ENCODE measurements at places on chromosomes 2 and 18. TPM values are rescaled to one million over a fixed set of nuclear protein-coding genes. Genes with fewer than 3 reads are reported as not detected.

DNA sequence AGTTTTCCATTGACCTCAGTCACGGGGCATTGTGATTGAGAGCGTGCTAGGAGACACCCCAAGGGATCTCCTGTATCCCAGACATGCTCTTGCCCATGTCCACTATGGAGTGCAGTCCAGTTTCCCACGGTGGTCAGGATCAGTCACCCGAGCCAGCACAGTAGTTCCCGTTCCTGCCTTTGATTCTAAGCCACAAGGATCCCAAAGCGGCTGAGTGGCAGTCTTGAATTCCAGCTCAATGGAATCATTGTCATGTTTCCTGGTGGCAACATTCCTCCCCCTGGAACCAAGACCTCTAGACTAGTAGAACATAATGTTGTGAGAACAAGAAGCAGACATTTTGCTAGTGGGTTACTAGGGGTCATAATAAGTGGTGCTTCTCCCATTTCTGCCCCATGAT, 154.3 kb downstream of the SEPTIN10 start:
- H3K4me3 ChIP-seq = no peak overlapping the region
- no peaks in the 10 kb centered on the region for H3K36me3 ChIP-seq

Gene BBS5
- 6.7 TPM for total RNA-seq

GRCh38 chr2:170500104-170500503, 215.0 kb upstream of the SP5 start:
- H3K27ac ChIP-seq = no peak overlapping the region
- DNase-seq = no peak
- peaks cover 30% of the 10 kb centered on the region for H3K4me1 ChIP-seq
- no peak overlapping the region for H3K4me3 ChIP-seq
- peaks cover 4% of the 10 kb centered on the region for H3K27me3 ChIP-seq

Gene KCNF1
- total RNA-seq = 0.20 TPM

Gene SMYD1
- total RNA-seq = 407 TPM

DNA sequence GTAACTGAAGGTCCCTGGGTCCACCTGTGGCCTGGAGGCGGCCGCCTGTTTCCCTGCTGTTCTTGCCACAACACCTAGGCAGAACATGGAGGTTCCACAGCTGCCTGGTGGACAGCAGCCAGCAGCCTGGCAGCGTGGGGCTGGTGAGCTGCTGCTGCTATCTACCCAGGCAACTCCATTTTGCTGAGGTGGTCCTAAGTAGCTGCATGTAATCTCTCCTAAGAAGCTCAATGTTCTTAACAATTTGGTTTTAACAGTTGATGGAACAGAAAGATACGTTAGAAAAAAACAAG, 66.7 kb downstream of the NDUFA10 start:
- H3K36me3 ChIP-seq = peaks cover 29% of the 10 kb centered on the region
- H3K27ac ChIP-seq = no peak overlapping the region
- H3K27me3 ChIP-seq = no peaks in the 10 kb centered on the region
- no peak for DNase-seq

- H3K27ac ChIP-seq = no peak overlapping the region
- H3K4me1 ChIP-seq = peaks cover 9% of the 10 kb centered on the region
- H3K27me3 ChIP-seq = peaks cover 13% of the 10 kb centered on the region
- H3K36me3 ChIP-seq = no peaks in the 10 kb centered on the region
These were observed 3.3 kb downstream of the ST6GAL2 start for GRCh38 chr2:106882673-106883072.

Gene TRIM43
- total RNA-seq = not detected

GRCh38 chr2:175049661-175050060, 44.5 kb upstream of the CHN1 start:
- H3K4me1 ChIP-seq = no peaks in the 10 kb centered on the region
- H3K27me3 ChIP-seq = no peaks in the 10 kb centered on the region
- H3K36me3 ChIP-seq = no peaks in the 10 kb centered on the region
- no peak for DNase-seq

Gene CHRNA1
- total RNA-seq = 0.75 TPM

GRCh38 chr2:21451403-21451802, 327.6 kb downstream of the TDRD15 start:
- DNase-seq = no peak
- no peaks in the 10 kb centered on the region for H3K4me1 ChIP-seq
- H3K4me3 ChIP-seq = no peak overlapping the region
- H3K27me3 ChIP-seq = no peaks in the 10 kb centered on the region
- no peak overlapping the region for H3K27ac ChIP-seq
- H3K36me3 ChIP-seq = no peaks in the 10 kb centered on the region

GRCh38 chr18:62939433-62939832, 224.1 kb downstream of the PHLPP1 start:
- no peaks in the 10 kb centered on the region for H3K4me1 ChIP-seq
- peaks cover 14% of the 10 kb centered on the region for H3K36me3 ChIP-seq
- H3K4me3 ChIP-seq = peak overlapping the region; percentile 5
- no peaks in the 10 kb centered on the region for H3K27me3 ChIP-seq

DNA sequence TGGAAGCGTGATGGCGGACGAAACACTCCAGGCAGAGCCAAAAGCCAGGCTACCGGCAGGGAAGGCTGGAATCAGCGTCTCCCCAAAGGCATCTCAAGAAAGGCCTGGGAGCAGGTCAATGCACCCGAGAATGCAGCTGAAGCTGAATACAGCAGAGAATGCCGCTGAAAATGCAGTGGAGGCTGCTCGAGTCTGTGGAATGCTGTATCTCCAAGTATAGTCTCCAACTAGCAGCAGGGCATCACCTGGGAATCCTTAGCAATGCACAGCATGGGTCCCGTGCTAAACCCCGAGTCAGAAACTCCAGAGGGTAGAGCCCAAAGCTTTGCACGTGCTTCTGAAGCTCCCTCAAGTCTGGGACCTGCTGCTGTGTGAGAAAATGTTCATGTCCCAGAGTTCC, 191.1 kb upstream of the ALKAL2 start:
- peaks cover 4% of the 10 kb centered on the region for H3K27me3 ChIP-seq
- no peaks in the 10 kb centered on the region for H3K4me1 ChIP-seq
- DNase-seq = no peak
- no peaks in the 10 kb centered on the region for H3K36me3 ChIP-seq

Gene SMCHD1
- total RNA-seq = 35.7 TPM

GRCh38 chr2:144201126-144201525, 318.8 kb downstream of the ZEB2 start:
- no peaks in the 10 kb centered on the region for H3K4me1 ChIP-seq
- H3K4me3 ChIP-seq = no peak overlapping the region
- no peak for DNase-seq
- no peaks in the 10 kb centered on the region for H3K36me3 ChIP-seq
- no peaks in the 10 kb centered on the region for H3K27me3 ChIP-seq
- H3K27ac ChIP-seq = no peak overlapping the region

DNA sequence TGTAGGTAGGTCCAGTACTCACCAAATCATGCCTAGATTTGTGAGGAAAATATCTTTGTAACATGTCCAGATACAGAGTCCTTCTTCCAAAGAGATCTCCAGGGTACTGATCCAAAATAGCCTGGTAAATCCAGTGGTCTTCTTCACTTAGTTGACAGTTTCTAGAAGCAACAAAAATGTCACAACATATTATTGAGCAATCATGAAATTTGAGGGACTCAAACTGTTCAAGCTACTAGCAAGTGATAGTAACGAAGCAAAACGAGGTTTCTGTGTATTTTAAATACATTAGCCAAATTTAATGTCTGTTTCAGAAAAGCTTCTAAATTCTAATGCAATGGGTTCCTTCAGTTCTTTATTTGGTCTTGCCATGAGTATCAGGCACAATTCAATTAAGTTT, 142.8 kb downstream of the CCDC148 start:
- DNase-seq = no peak
- no peak overlapping the region for H3K4me3 ChIP-seq
- H3K27me3 ChIP-seq = no peaks in the 10 kb centered on the region
- H3K27ac ChIP-seq = no peak overlapping the region
- no peaks in the 10 kb centered on the region for H3K36me3 ChIP-seq

Gene ZNF142
- 26.8 TPM for total RNA-seq

Gene USP40
- 15.9 TPM for total RNA-seq

DNA sequence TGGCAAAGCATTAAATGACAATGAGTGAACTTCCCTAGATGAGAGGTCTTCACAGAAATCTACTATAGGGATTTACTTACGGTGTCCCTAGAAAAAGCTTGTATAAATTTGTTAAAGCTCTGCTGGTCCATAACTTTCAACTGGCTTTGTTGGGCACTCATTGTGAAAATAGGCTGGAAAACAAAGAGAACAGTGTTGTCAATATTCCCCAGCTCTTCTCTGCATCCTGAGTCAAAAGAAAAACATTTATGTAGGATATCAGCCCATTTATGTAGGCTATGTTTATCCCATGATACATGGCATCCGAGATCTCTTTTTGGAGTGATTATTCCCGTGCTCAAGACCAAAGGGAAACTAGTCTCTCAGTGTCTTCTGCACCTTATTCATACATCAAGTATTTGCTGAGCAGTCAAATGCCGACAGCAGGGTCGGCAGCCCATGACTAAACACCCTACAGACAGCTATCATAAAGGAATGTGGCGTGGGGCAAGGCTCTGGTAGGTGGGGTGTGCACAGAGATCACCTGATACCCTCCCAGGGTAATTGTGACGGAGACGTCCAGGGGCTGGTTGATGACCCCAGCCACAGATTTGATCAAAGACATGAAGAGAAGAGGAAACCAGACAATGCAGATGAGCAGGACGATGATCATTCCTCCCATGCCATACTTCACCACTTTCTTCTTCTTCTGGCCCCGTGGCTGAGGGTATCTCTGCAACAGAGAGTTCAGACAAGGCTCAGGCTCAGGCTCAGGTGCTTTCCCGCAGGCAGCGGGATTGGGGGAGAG, 155.9 kb downstream of the NAPG start:
- H3K36me3 ChIP-seq = no peaks in the 10 kb centered on the region
- DNase-seq = no peak
- no peaks in the 10 kb centered on the region for H3K4me1 ChIP-seq
- H3K27ac ChIP-seq = no peak overlapping the region
- no peak overlapping the region for H3K4me3 ChIP-seq

DNA sequence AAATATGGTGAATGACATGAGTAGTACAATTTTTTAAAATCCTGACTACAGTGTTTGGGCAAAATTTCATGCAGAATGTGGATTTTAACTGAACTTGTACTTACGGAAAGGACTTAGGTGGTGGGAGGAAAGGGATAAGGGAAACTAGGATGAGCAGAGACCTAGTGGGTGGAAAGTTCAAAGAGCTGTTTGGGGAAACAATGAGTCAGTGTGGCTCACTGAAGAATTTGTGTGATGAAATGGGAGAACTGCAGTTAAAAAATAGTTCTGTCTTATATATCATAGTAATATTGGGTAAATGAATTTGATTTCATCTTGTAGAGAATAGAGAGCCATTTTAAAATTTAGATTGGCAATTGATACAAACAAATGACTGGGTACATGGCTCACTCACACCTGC, 220.1 kb upstream of the CTAGE1 start:
- H3K27ac ChIP-seq = no peak overlapping the region
- no peaks in the 10 kb centered on the region for H3K36me3 ChIP-seq

Gene COX7A2L
- 129 TPM for total RNA-seq

GRCh38 chr2:67499989-67500388, 102.9 kb downstream of the ETAA1 start:
- no peaks in the 10 kb centered on the region for H3K27me3 ChIP-seq
- no peaks in the 10 kb centered on the region for H3K4me1 ChIP-seq
- H3K4me3 ChIP-seq = no peak overlapping the region
- H3K27ac ChIP-seq = no peak overlapping the region

DNA sequence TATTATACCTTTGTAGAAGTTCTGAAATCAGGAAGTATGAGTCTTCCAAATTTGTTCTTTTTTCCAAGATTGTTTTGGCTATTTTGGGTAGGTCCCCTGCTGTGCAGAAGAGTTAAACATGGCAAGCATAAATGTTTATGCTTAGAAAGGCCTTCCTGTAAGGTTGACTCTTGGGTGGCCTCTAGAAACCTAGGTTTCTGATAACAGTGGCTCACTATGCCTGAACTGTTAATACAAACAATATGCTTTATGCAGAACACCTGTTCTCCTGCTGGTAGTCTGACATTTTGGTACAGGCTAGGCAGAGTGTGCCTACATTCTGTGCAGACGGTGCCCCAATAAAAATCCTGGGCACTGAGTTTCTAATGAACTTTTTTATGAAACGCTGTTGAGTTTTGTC, 10.1 kb downstream of the PTPN18 start:
- DNase-seq = no peak
- H3K4me3 ChIP-seq = no peak overlapping the region
- no peaks in the 10 kb centered on the region for H3K27me3 ChIP-seq
- H3K4me1 ChIP-seq = peaks cover 23% of the 10 kb centered on the region
- H3K36me3 ChIP-seq = no peaks in the 10 kb centered on the region
- H3K27ac ChIP-seq = no peak overlapping the region

GRCh38 chr2:239831861-239832489, 193.2 kb downstream of the NDUFA10 start:
- no peaks in the 10 kb centered on the region for H3K4me1 ChIP-seq
- H3K4me3 ChIP-seq = no peak overlapping the region
- H3K36me3 ChIP-seq = no peaks in the 10 kb centered on the region
- DNase-seq = no peak
- no peak overlapping the region for H3K27ac ChIP-seq

Gene LHCGR
- not detected for total RNA-seq

Gene KCNG2
- total RNA-seq = not detected

Gene AQP4
- total RNA-seq = 3.4 TPM

DNA sequence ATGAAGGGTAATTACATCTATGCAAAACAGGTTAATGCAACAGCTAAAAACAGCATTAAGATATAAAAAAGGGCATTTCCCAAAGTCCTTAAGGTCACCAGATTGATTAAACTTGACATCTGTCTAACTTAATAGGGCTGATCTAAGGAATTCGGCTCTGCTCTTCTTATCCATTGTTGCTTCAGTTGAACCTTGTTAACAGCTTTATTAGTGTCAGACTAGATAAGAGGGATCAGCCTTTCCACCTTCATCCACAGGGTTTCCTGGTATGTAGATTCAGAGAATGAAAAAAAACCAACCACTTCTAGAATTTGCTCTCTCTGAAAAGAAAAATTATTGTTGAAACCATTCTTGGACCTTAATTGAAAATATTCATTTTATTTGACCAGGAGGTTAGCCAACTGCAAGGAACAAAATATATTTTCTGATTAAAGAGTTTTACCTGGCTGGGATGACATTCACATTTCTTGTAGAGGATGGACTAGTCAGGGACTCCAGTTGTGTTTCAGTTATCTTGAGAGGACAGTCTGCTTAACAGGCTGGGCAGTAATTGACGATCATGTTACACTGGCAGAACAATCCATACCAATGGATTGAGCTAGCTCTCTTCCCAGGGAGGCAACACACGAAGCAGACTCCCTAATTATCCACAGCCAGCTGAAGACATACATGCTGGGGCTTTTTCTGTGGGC, 357.4 kb upstream of the ACVR2A start:
- no peaks in the 10 kb centered on the region for H3K27me3 ChIP-seq
- no peaks in the 10 kb centered on the region for H3K4me1 ChIP-seq

Gene CTLA4
- not detected for total RNA-seq

Gene MC2R
- total RNA-seq = not detected

DNA sequence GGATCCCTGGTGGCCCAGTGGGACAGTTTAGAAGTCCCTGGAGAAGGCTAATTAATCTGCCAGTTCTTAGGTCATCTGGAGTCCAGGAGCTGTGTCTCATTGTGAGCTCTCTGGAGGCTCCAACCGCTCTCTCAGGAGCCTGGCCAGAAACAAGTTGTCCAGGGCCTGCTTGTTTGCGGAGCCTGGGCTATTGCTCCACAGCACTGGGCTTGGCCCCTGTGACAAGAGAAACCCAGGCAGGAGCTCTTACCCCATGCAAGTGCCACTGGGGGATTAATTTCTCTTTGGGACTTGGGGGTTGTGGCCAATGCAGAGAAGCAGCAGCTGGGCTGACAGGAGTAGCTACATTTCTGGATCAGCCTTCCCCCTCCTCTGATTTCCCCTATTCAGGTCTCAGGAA, 24.5 kb upstream of the TNP1 start:
- H3K27me3 ChIP-seq = no peaks in the 10 kb centered on the region
- H3K4me3 ChIP-seq = no peak overlapping the region
- no peaks in the 10 kb centered on the region for H3K4me1 ChIP-seq
- DNase-seq = no peak
- no peak overlapping the region for H3K27ac ChIP-seq

- no peak overlapping the region for H3K27ac ChIP-seq
- no peaks in the 10 kb centered on the region for H3K36me3 ChIP-seq
- no peak overlapping the region for H3K4me3 ChIP-seq
These were observed 174.5 kb downstream of the LAMA1 start for GRCh38 chr18:6943143-6943542.
